ENCODE measurements at places on chromosomes 13 and 19. TPM values are rescaled to one million over a fixed set of nuclear protein-coding genes. Genes with fewer than 3 reads are reported as not detected.

TEX101 gene
- not detected for total RNA-seq

CGB5 gene
- not detected for total RNA-seq

MCEMP1 gene
- not detected for total RNA-seq

GAMT gene
- total RNA-seq: 21.5 TPM

C1QTNF9B gene
- total RNA-seq: 0.28 TPM

ZNF776 gene
- total RNA-seq: 22.6 TPM

RXFP2 gene
- not detected for total RNA-seq

KRTDAP gene
- not detected for total RNA-seq

RNASEH2A gene
- 62.6 TPM for total RNA-seq

ACP7 gene
- total RNA-seq: 0.97 TPM

SIGLEC5 gene
- not detected for total RNA-seq

OR7A10 gene
- not detected for total RNA-seq

CYP4F2 gene
- total RNA-seq: not detected

CLDN10 gene
- total RNA-seq: 35.7 TPM

TUBB4A gene
- 41.7 TPM for total RNA-seq

FSTL3 gene
- total RNA-seq: 12.5 TPM

ZFP82 gene
- 17.1 TPM for total RNA-seq

ZNF841 gene
- 20.0 TPM for total RNA-seq

OR7D2 gene
- total RNA-seq: not detected

ZNF433 gene
- total RNA-seq: 2.0 TPM

HS6ST3 gene
- total RNA-seq: 1.2 TPM

SIGLEC6 gene
- 0.16 TPM for total RNA-seq

PSG3 gene
- not detected for total RNA-seq

NAPSA gene
- total RNA-seq: 0.14 TPM

DMWD gene
- total RNA-seq: 33.1 TPM

GNG8 gene
- total RNA-seq: not detected

TNNT1 gene
- total RNA-seq: 51.4 TPM

KLK12 gene
- not detected for total RNA-seq

FAM124A gene
- 84.1 TPM for total RNA-seq

REEP6 gene
- 14.3 TPM for total RNA-seq

CDADC1 gene
- 1.3 TPM for total RNA-seq

CFAP97D2 gene
- not detected for total RNA-seq

KHSRP gene
- 359 TPM for total RNA-seq

ADM5 gene
- total RNA-seq: 5.7 TPM

EPSTI1 gene
- 0.16 TPM for total RNA-seq

PABPC3 gene
- total RNA-seq: 1.2 TPM

LENG9 gene
- 3.3 TPM for total RNA-seq

LRRC25 gene
- not detected for total RNA-seq

ZNF560 gene
- total RNA-seq: 0.31 TPM

CCDC122 gene
- 7.5 TPM for total RNA-seq

ZNF160 gene
- total RNA-seq: 48.7 TPM

OVOL3 gene
- total RNA-seq: not detected

STXBP2 gene
- total RNA-seq: 55.8 TPM

EPS8L1 gene
- total RNA-seq: 47.5 TPM

CYP2A6 gene
- not detected for total RNA-seq

SERP2 gene
- 3.4 TPM for total RNA-seq

ALOX5AP gene
- not detected for total RNA-seq
